Activated T-cell treated with anti-CD3 and anti-CD28 coated beads, Interleukin-2, amount 50 U/mL, for 24 hours (primary cell): ENCODE measurements at places on chromosomes 6 and 20.

- DNase-seq = no peak
These were observed 1117.7 kb upstream of the MAP3K7 start for GRCh38 chr6:91704531-91704930.

GRCh38 chr6:156808287-156808686 is 31.1 kb downstream of the ARID1B start:
- no peak for DNase-seq

DNA sequence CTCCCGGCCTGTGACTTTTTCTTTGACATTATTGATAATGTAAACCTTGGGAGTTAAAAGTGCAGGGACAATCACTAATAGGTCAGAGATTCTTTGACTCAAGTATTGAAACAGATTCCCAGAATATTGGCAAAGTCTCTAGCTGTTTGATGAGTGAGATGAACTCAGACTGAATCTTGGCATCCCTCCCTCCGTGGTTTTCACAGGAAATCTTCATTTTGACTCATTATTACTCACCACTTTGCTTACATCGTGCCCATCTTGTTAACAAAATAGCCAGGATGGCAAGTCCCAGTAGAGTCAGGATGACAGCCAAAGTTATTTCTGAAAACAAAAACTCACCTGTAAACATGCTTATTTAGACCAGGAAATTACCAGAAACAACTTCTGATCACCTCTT is 2.0 kb downstream of the TSBP1 start:
- no peak for DNase-seq

DNA sequence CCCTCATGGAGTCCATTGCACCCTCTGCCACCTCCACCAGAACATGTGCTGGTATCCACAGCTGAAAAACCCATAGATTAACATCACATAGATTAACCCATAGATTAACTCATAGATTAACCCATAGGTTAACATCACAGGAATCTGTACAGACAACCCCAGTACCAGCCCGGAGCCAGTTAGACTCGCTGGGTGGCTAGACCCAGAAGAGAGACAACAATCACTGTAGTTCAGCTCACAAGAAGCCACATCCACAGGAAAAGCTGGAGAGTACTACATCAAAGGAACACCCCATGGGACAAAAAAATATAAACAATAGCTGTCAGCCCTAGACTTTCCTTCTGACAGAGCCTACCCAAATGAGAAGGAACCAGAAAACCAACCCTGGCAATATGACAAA is 25.1 kb downstream of the SERPINB9 start:
- DNase-seq = peak; percentile 36

GRCh38 chr6:161922631-161923119 is 648.8 kb upstream of the AGPAT4 start:
- no peak for DNase-seq

DNA sequence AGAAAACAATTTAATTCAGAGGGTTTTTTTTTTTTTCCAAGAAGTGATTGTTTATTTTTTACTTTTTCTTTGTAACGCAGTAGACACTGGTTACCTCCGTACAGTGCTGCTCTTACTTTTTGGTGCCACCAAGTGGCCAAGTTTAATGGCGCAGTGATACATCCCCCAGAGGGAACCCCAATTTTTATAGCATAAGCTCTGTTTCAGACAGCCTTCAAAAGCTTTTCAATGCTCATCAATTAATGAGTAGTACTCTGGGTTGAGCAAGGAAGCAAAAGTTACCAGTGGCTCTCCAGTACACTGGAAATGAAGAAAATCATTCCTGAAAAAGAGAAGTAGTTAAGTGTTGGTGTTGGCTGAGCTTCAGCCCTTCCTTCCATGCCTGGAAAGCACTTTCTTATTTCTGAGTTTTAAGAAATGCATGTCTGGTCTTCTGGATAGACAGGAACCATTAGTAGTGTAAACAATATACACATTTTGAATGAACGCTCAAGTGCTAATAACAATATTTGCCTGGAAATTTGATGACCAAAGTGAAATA is 129.1 kb upstream of the SMLR1 start:
- peak; percentile 65 for DNase-seq

GRCh38 chr6:31791324-31792089 is 4.0 kb downstream of the VARS1 start:
- DNase-seq = peak; percentile 55

DNA sequence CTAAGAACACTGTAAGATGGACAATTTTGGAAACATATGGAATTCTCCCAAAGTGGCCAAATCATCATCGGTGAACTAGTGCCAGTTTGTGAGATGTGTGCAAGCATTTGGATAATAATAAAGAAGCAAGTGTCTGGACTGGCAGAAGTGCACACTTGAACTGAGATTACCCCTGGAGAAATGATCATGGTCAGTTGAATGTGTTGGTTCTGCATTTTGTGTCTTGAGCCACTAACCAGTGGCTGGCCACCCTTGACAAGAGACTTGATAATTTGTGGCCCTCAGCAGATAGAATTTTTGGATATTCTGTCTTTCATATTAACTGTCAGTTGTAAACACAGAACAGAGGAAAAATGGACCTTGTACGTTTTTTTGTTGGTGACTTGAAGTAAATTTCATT is 37.4 kb downstream of the CITED2 start:
- no peak for DNase-seq

GRCh38 chr6:91080871-91081270 is 494.0 kb upstream of the MAP3K7 start:
- no peak for DNase-seq

- DNase-seq = peak; percentile 64
These were observed 724 bp downstream of the CDKN1A start for GRCh38 chr6:36679043-36679833.

GRCh38 chr6:36320475-36320874 is 16.2 kb downstream of the BNIP5 start:
- DNase-seq = no peak

DNA sequence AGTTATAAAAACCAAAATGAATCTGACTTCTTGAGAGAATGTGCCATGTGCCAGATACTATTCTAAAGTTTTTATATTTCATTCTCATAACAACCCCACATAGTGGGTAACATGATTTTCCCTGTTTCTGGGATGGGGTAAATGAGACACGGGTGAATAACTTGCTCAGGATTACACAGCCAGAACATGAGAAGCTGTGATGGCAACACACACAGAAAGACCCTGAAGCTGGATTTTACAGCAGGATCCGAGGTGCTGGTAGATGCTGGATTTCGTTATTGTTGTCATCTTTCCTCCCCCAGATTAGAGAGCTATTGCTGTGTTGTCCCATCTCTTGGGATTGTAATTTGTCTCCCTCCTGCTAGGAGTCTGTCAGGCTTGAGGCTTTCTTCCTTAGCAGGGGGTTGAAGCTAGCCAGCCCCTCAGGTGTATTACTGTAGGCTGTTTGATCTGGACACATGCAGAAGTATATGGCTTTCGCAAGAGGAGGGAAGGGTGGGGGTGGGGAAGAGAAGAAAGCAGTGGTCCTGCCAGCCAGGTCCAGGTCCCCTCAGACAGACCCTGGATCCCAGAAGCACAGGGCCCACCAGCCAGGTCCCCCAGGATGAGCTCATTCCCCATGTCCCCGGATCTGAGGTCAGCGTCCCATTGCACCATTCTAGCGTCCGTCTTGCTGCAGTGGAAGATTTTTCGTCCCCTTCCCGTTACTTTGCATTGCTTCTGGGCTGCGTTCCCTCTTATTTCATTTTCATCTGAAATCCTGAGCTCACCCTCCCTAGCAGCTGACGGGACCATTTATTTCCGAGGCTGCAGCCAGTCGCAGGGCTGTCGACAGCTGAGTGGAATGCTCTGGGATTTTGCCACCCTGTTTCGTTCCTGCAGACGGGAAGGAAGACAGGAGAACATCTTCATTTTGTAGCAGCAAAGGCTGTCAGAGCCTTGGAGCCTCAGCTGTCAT is 7.3 kb upstream of the KCNG1 start:
- no peak for DNase-seq

DNA sequence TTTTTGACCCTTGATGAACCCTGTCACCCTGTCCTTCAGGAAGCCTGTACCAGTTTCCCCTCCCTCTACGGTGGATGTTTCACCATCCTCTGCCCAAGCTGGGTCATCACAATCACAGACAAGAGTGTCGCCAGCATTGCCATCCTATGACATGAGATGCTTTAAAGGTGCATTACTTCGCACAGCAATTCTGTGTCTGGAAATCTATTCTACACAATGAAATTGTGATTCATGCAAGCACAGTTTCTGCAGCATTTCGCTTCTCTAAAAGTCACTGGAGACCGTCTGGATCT is 2.5 kb upstream of the ULBP2 start:
- no peak for DNase-seq

GRCh38 chr20:32070690-32071213 is 18.7 kb downstream of the HCK start:
- no peak for DNase-seq
